ENCODE measurements at places on chromosomes 16 and 17.
A peak's percentile ranks its signal among the peaks of the same experiment; 100 is the strongest.

- DNase-seq: no peak
Measured at GRCh38 chr17:81440511-81441244, 45.4 kb downstream of the BAHCC1 start.

GRCh38 chr17:50630524-50631194 lies 4.0 kb upstream of the ABCC3 start:
- peak; percentile 7 for DNase-seq

DNA sequence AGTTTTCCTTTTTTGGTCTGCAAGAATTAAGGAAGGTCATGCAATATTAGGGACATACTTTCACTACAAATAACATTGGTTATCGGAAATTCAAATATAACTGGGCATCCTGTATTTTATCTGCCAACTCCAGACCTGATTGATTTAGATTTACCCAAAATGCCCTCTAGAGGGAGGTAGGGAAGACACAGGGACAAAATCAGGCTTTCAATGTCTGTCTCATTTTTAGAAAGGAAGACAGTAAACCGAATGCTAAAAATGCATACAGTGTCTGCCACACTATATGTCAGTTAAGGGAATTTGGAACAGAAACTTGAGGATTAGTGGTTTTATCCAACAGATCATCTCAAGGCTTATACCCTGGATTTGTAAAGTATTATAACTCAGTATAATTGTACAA lies 161.7 kb upstream of the SOX9 start:
- DNase-seq: no peak

- no peak for DNase-seq
Measured at GRCh38 chr16:27595475-27595874, 45.5 kb downstream of the KATNIP start.

DNA sequence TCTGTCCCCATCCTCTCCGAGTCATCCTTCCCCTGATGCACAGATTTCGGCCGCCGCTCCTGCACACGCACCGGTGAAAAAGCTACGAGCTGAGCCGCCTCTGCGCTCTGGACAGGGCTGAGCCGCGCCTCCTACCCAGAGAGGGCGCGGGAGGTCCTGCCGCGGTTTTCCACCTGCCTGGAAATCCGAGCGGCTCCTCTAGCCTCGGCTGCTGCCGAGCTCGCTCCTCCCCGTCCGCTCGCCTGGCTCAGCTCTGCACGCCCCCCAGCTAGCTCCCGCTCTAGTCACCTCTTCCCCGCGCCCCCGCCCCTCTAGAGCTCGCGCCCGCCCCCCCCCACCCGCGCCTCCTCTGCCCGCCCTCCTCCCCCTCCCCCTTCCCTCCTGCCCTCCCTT lies 198 bp upstream of the SHISA9 start:
- no peak for DNase-seq

- no peak for DNase-seq
Measured at GRCh38 chr17:70608193-70608592, 438.9 kb downstream of the KCNJ2 start.

- DNase-seq: no peak
Measured at GRCh38 chr16:10575506-10576130, 4.8 kb downstream of the EMP2 start.

DNA sequence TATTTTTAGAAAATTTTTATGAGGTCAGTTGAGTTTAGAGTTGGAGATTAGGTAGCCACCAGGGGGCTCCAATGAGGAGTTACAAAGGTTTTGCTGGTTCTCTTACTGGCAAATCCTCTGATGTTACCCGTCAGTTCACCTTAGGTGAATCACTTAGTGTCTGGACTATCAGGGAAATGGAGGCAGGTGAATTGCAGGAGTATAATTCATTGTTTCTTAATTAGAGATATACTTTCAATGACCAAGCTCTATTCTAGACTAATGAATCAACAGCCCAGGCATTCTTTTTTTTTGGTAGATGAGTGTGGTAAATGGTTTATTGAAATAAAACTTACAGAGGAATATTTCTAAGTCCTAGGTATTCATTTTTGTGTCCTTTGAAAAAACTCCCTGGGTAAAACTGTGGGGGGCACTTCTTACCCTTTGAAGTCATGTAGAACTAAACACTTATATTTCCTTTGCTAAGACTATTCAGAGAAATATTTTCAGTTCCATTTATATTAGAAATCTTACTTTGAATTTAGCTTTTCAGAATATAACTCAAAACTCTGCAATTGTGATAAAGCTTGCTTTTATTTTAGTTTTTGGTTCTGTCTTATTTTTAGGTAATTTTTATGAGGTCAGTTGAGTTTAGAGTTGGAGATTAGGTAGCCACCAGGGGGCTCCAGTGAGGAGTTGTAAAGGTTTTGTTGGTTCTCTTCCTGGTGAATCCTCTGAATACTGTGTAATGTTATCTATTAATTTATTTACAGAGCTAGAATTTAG lies 17.7 kb downstream of the PSMD11 start:
- DNase-seq: no peak

GRCh38 chr17:8320990-8321389 lies 10.9 kb downstream of the ARHGEF15 start:
- DNase-seq: no peak

DNA sequence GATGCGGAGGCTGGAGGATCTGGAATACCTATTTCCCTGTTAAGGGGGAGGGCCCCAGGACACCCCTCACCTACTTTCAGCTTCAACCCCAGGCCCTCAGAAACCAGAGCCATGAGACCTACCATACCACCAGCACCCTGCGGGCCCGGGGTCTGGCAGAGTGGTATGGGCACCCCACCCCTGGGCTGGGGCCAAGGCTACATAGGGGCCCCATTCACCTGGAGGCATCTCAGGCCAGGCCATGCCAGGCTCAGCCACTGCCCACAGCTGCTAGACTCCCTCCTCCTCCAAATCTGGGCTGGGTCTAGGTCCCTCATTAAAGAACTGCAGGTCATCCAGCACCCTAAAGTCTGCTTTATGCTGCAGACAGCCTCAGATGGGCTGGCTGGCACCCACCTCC lies 9.0 kb downstream of the FNDC8 start:
- DNase-seq: no peak

DNA sequence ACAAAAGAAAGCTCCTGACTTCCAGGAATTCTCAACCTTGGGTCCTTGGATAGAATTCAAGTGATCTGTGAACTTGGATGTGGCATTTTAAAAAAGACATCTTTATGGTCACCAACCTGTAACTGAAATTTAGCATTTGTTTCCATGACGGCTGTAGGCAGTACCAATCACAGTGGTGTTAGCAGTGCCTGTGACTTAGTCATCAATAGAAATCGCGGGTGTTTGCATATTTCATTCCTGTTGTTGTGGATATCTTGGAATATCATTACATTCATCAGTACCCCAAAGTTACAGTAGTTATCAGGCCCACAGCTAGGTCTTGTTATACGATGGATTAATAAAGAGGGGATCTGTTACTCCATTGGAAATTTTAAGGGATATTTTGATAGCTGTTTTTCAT lies 81.6 kb downstream of the CMIP start:
- DNase-seq: no peak

DNA sequence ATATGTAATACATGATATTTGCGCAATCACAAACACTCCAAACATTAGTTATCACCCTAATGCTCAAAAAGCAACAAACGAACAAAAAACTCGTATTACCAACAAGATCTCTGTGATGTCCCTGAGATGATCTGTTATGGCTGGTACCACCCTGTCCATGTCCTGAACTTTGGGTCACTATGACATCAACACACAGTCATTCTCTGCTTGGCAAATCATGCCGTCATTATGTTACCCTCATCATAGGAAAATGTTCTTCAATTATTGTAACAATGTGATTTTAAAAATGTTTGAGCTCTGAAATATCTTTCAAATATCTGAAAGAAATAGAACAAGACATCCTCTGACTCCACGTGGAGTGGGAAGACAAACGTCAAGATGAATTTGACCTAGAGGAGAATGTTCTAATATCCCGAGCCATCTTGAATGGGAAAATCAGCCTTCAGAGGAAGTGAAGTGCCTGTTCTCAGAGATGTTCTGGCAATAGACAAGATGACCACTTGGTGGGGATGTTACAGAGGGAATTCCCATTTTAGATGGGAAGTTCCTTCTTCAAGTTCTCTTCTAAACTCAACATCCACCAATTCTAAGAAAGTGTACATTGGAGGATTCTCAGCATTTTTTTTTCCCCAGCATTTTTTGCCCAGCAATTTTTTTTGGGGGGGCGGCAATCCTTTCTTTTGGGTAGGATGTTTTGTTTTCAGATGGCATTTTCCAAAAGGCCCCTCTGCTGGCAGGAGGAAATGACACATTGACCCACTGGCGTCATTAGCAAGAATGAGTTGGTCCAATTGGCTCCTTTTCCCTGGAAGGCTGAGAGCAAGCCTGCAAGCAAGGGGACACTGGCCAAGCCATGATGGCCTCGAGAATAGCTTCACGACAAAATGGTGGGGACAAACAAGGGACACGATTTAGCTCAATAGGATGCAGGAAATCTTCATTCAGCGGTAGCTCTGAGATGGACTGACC lies 3.7 kb upstream of the HSD17B2 start:
- no peak for DNase-seq

GRCh38 chr16:3356118-3356517 lies 429 bp downstream of the OR2C1 start:
- DNase-seq: no peak

GRCh38 chr16:23960081-23960885 lies 124.5 kb downstream of the PRKCB start:
- no peak for DNase-seq

DNA sequence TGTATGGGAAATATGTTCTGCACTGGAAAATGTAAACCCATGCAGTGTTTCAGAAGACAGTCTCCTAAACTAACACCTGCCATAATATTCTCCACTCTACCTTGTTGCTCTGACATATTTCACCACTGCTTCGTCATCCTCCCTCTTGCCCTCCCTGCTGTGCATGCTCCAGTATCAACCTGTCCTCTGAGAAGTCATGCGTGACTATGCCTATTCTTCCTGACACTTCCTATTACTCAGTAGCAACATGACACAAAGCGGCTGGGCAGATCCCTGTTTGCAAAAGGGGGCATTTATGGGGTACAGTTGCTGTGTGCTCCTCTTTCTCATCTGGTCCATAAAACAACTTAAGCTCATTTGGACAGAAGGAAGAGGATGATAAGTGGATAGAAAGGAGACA lies 805.6 kb upstream of the EEF2KMT start:
- no peak for DNase-seq

DNA sequence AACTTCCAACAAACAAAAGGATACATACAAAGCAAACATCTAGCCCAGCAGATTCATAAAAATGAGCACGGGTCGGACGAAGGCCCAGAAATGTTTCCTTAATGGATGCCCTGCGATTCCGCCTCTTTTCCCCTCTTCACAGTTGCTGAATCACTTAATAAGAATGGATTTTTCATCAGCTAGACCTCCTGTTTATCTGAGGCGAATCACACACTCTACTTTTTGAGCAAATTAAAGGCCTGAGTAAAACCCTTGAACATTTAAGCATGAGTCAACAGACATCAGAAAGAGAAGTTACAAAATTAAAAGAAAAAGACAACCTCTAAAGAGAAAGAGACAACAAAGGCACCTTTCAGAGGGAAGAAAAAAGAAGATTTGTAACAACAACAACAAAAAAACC lies 44.7 kb downstream of the HS3ST3A1 start:
- no peak for DNase-seq

GRCh38 chr16:66605177-66605978 lies 874 bp downstream of the CMTM3 start:
- no peak for DNase-seq

GRCh38 chr17:75542229-75542628 lies 16.7 kb downstream of the LLGL2 start:
- DNase-seq: no peak

DNA sequence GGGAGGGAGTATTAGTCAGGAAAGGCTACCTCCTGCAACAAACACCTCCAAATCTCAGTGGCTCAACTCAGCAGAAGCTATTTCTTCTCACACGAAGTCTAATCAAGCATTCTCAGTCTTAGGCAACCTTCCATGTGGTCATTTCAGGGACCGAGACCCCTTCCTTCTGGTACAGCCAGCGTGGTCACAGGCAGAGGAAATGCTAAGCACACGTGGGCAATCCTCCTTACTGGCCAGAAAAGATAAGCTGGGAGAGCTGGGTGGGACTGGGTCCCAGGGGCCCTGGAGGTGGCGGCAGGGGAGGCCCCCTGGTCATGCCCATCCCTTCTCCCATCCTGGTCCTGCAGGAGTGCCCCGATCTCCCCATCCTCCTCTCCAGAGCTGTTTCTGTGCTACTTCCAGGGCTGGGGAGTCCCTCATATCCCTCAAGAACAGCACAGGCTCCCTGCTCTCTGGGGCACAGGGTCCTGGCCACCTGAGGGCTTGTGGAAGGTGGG lies 5.7 kb upstream of the CX3CL1 start:
- DNase-seq: no peak

- DNase-seq: no peak
Measured at GRCh38 chr17:62727916-62728672, 80.0 kb downstream of the MARCHF10 start.

- no peak for DNase-seq
Measured at GRCh38 chr17:19590912-19591551, 57.4 kb downstream of the SLC47A1 start.

DNA sequence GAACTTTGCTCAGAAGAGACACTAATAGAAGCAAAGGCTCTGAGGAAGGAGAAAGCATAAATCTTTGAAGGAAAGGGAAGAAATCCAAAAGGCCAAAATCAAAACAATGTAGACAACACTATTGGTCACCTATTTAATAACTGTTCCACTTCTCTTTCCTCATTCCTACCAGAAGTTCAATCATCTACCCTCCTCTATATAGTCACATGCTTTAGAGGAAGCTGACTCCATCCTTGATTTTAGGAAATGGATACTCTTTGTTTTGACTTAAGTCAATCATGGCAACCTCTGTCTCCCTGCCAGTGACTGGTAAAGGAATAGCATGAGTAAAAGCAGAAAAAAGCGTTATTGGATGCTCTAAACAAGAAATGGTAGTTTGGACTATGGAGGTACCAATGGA lies 7.3 kb downstream of the BRIP1 start:
- no peak for DNase-seq

DNA sequence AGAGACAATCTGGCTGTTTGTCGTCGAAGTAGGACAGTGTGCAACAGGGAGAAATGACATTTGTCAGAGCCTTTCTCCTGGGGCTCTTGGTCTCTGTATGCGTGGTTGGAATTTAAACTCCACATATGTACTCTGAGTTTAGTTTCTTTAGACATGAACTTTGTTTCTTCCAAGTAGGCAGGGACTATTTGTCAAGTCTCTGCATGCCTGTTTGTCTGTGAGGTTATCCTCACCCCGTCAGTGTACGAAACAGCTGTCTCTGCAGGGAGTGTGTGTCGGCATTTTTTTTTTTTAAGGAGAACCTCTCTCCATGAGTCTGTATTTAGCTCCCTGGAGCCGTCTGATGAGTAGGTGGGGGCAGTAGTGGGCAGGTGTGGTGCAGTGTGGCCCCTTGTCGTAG lies 29.7 kb downstream of the NDEL1 start:
- no peak for DNase-seq

DNA sequence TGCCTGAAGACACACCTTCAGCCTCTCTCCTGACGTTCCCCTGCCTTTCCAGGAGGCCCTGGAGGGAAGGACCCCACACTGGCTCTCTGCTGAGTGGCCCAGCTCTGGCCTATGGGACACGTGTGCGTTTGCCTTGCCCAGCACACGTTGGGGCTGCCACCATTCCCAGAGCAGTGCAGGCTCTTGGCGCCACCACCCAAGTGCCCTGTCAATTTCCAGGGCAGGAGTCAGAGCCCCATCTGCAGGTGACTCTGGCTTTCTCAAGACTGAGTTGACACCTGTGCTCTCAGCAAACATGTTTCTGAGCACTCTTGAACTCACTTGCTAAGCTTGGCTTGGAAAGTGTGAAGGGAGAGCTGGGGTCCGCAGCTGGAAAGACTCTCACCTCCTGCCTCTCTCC lies 4.7 kb upstream of the IRF8 start:
- DNase-seq: no peak

GRCh38 chr17:27384261-27384701 lies 72.0 kb upstream of the KSR1 start:
- no peak for DNase-seq
